Endothelial cell (in vitro differentiated cells): ENCODE measurements at places on chromosomes 2 and 18. TPM values are rescaled to one million over a fixed set of nuclear protein-coding genes. Genes with fewer than 3 reads are reported as not detected.

DNA sequence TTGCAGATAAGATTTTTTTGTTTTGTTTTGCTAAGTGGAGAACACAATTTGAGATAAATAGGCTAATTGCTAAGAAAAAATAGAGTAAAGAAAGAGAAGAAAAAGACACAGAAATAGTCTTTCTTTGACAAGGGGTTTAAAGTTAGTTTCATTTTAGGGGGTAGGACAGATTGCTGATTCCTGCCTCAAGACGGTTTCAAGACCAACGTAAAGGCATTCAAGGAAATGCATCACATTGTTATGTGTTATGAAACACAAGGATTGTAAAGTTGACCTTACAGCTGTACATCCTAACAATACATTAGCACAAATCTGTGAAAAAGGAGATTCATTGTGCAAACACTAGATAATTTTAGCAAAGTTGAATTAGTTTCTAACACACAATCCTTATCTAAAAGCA, 22.7 kb upstream of the ETAA1 start:
- no peaks in the 10 kb centered on the region for H3K27me3 ChIP-seq
- peaks cover 3% of the 10 kb centered on the region for H3K36me3 ChIP-seq
- H3K4me1 ChIP-seq = no peaks in the 10 kb centered on the region
- no peak for DNase-seq
- no peak overlapping the region for H3K4me3 ChIP-seq

DNA sequence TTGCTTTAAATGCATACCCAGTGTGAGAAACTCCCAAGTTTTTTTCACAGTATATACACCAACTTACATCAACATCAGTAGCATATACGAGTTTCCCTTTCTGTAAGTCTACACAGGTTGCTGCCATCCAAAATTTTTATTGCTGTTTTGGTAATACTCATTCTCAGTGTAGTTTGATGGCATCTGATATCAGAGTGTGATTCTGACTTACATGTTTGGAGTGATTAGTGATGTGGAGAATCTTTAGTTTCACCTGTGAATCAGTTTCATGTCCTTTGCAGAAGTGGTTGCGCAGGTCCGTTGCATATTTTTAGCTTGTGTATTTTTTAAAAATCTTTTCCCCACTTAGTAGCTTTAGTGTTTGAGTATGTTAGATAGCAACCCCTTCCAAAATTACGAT, 50.1 kb downstream of the CCDC74A start:
- no peak overlapping the region for H3K27ac ChIP-seq
- H3K36me3 ChIP-seq = no peaks in the 10 kb centered on the region
- peaks cover 2% of the 10 kb centered on the region for H3K27me3 ChIP-seq

DNA sequence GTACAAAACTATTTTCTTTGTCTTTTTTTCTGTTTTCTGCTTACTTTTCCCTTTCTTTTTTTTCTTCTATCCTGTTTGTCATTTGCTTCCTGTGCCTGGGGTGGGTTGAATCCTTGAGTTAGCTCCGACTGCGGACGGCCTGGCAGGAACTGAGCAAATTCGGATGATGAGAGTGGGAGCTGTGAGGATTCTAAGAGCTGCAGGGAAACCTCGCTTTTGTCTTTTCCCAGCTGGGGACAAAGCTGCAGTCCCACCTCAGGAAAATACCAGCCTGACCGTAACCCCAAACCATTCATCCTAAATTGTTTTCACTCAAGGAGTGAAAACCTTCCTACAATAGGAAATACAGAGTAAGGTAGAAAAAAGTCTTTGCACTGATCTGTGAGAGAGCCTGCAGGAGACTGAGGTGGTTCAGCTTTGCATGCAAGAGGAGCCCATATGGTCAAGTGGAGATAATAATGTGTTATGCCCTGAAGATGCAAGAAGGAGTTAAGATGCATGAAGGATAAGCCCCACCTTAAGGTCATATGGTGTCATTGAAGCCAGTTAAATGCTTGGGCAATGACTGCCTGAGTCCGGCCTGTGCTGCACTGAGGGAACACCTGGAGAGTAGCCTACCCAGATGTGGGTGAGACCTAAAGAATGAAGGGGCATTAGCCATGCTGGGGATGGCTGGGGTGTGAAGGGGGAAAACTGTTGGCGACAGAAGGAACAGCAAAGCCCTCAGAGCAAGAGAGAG, 31.7 kb upstream of the ARL4C start:
- H3K4me3 ChIP-seq = no peak overlapping the region
- DNase-seq = no peak
- H3K4me1 ChIP-seq = peaks cover 11% of the 10 kb centered on the region
- peaks cover 2% of the 10 kb centered on the region for H3K27me3 ChIP-seq
- H3K36me3 ChIP-seq = no peaks in the 10 kb centered on the region

DNA sequence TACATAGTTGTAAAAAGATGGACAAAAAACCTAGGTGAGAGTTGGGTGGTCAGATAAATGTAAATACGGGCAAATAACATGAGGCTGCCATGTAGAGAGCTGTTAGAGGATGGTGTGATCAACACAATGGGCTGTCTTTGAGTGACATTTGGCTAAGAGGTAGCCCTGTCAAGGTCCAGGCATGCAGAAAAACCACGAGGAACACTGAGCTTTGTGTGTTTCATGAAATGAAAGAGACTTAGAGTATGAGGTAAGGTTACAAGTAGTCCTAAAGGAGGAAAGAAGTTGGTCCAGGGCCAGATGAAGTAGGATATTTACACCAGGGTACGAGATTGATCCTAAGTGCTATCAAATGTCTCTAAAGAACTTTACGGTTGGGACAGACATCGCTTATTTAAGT, 160.9 kb downstream of the RDH14 start:
- no peaks in the 10 kb centered on the region for H3K27me3 ChIP-seq
- no peak for DNase-seq
- H3K27ac ChIP-seq = no peak overlapping the region

DNA sequence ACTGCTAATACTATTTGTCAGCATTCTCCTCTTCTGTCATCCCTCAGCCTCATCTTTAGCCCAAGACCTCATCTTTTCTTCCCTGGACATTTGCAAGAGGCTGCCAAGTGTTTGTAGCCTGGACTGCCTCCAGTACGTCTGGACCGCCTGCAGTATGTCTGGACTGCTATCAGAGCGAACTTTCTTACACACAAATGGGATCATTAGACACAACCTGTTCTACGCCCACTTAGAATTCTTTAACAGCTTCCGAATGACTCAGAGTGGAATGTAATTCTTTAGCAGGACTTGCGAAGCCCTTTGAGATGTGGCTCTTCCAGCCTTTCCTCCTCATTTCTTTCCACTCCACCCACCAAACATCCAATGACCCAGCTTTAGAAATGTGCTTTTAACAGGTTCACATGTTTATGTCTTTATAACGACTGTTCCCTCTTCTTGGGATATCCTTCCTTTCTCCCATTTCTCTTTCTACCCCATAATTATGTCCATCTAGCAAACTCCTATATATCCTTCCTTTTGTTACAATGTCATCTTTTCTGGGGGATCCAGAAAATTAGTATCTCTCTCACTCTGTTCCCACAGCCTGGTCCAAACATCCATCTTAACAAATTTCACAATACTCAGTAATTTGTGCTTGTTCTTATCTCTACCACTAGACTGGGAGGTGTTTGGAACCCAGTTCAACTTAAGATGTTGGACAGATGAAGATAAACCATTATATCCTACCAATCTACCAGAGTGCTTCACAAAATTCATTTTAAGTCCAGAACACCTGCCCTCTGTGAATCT, 171.3 kb upstream of the PGAP1 start:
- no peak overlapping the region for H3K27ac ChIP-seq
- H3K36me3 ChIP-seq = no peaks in the 10 kb centered on the region
- DNase-seq = no peak
- H3K4me1 ChIP-seq = no peaks in the 10 kb centered on the region

- no peak for DNase-seq
- H3K4me1 ChIP-seq = no peaks in the 10 kb centered on the region
- H3K36me3 ChIP-seq = no peaks in the 10 kb centered on the region
- no peak overlapping the region for H3K27ac ChIP-seq
- H3K4me3 ChIP-seq = no peak overlapping the region
Measured at GRCh38 chr2:230942920-230943896, 18.2 kb upstream of the GPR55 start.

- peaks cover 3% of the 10 kb centered on the region for H3K4me1 ChIP-seq
- H3K27me3 ChIP-seq = no peaks in the 10 kb centered on the region
- no peak overlapping the region for H3K4me3 ChIP-seq
Measured at GRCh38 chr2:198657512-198658121, 800.1 kb downstream of the SATB2 start.

DNA sequence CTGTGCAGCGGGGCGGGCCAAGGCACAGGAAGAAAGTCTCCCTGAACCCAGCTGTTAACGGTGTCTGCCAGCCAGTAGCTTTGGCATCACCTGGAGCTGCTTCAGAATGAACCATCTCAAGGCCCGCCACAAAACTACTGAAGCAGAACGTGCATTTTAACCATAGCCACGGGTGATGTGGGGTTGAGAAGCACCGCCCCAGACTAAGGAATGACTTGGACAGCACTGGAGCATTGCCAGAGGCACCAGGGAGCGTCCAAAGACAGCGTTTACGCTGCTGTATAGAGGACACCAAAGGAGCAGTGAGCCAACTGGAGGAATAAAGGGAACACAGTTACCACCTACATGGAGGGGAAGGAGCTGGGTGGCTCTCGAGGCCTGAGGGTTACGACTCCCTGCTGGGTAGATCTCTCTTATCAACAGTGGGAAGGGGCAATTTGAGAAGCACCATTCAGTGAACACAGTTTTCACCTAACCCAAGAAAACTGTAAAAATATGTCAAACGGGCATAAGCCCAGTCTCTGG, 28.4 kb upstream of the LONRF2 start:
- H3K4me1 ChIP-seq = no peaks in the 10 kb centered on the region
- no peak for DNase-seq
- H3K36me3 ChIP-seq = no peaks in the 10 kb centered on the region
- peaks cover 5% of the 10 kb centered on the region for H3K27me3 ChIP-seq
- no peak overlapping the region for H3K4me3 ChIP-seq

C2orf80 gene
- total RNA-seq = not detected

CCDC121 gene
- 4.7 TPM for total RNA-seq

ST6GAL2 gene
- total RNA-seq = 10.9 TPM

VIT gene
- total RNA-seq = 3.6 TPM

REG3G gene
- total RNA-seq = not detected
